ENCODE measurements at places on chromosomes 5 and 9.
A peak's percentile ranks its signal among the peaks of the same experiment; 100 is the strongest.

- DNase-seq = no peak
Observed at GRCh38 chr5:131198625-131199024, 27.9 kb downstream of the LYRM7 start.

GRCh38 chr9:20620650-20621470 is 1.4 kb downstream of the MLLT3 start:
- peak; percentile 73 for DNase-seq

DNA sequence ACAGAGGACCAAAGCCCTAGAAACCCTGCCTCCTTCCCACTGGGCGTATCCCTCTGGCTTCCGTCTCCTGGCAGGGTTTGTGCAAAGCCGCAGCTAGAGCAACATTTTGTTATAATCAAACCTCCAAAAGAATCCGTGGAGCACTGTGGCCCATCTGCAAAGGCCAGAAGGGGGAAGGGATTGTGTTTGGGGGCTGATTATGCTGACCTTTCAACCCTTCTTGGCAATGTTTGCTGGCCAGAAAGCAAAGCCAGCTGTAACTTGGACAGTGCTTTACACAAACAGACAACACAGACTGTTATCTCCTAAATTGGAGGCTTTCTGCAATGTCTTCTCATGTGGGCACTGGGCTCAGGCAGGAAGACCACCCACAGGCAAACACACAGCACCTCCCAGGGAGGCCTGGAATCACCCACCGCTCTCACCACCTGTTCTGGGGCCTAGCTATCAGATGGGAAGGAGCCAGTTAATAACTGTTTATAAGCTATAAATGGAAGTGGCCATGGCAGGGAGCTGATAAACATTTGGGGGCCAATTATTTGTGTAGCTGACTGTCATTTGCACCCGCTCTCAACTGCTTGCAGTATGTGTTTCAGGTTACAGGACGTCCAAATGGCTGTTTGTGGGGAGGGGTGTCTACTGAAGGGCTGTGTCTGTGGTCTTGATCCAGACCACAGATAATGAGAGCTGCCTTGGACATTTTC is 121.6 kb upstream of the ERCC6L2 start:
- no peak for DNase-seq

GRCh38 chr9:123493627-123494026 is 137.6 kb downstream of the CRB2 start:
- peak; percentile 51 for DNase-seq

DNA sequence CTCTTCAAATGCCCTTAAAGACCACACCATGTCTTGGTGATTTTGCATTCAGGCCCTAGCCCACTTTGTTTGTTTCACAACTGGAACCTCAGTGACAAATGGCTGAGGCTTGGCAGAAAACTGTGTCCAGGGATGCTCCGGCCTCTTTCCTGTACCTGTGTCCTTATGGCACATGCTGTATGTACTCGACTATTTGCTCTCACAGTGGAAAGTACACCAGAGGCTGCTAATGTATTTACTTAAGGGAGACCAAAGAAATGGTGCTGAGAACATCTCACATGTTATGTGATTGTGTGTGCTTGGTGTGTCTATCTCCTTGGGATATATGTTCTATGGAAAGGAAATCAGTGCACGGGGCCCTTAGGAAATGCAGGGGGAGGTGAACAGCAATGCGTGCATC is 263.3 kb downstream of the GADD45G start:
- no peak for DNase-seq

- no peak for DNase-seq
Observed at GRCh38 chr9:87620731-87621322, 105.1 kb upstream of the CTSL start.

GRCh38 chr9:81427870-81428269 is 261.5 kb downstream of the TLE1 start:
- no peak for DNase-seq

Data from upper lobe of right lung (tissue), 1 donor.